WERI-Rb-1 (cell line): ENCODE measurements at places on chromosomes 3 and 15.

DNA sequence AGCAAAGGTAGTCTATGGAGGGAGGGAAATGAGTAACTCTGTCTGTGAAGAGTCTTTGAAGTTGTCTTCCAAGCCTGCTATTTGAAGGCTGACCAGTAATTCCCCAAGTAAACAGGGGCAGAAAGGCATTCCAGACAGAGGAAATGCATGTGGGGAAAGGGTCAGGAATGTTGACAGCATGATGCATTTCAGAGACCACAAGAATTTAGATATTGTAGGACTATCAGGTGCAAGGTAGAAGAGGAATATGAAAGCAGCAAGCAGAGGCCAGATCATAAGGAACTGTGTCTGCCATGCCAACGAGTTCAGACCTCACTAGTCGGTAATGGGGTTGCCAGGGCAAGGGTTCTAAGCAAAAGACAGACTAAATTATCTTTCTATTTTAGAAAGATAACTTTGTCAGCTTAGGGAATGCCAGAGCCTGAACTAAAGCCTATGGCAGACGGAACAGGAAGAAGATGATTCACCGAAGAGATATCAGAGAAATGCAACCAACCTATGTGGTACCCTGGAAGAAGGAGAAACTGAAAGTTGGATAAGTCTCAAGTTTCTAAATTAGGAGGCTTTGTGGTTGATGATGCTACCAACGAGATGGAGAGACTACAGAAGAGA lies 327.0 kb upstream of the RORA start:
- DNase-seq: no peak

DNA sequence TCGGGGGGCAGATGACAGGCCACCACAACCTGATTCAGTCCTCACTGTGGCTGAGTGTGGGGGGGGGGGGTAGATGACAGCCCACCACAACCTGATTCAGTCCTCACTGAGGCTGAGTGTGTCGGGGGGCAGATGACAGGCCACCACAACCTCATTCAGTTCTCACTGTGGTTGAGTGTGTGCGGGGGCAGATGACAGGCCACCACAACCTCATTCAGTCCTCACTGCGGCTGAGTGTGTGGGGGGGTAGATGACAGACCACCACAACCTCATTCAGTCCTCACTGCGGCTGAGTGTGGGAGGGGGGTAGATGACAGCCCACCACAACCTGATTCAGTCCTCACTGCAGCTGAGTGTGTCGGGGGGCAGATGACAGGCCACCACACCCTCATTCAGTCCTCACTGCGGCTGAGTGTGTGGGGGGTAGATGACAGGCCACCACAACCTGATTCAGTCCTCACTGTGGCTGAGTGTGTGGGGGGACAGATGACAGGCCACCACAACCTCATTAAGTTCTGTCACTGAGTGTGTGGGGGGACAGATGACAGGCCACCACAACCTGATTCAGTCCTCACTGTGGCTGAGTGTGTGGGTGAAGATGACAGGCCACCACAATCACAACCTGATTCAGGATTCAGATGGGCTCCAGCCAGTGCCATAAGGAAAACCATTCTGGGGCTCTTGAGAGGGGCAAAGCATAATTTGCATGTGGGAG lies 16.9 kb downstream of the ZNF717 start:
- DNase-seq: no peak

- no peak for DNase-seq
Measured at GRCh38 chr15:50938525-50938924, 30.0 kb downstream of the AP4E1 start.

- no peak for DNase-seq
Measured at GRCh38 chr3:51800750-51801125, 21.7 kb upstream of the IQCF6 start.

- DNase-seq: no peak
Measured at GRCh38 chr15:47473832-47474231, 243.5 kb upstream of the SEMA6D start.
